LoVo (cell line): ENCODE measurements at places on chromosomes 1 and 21.
A peak's percentile ranks its signal among the peaks of the same experiment; 100 is the strongest.

DNA sequence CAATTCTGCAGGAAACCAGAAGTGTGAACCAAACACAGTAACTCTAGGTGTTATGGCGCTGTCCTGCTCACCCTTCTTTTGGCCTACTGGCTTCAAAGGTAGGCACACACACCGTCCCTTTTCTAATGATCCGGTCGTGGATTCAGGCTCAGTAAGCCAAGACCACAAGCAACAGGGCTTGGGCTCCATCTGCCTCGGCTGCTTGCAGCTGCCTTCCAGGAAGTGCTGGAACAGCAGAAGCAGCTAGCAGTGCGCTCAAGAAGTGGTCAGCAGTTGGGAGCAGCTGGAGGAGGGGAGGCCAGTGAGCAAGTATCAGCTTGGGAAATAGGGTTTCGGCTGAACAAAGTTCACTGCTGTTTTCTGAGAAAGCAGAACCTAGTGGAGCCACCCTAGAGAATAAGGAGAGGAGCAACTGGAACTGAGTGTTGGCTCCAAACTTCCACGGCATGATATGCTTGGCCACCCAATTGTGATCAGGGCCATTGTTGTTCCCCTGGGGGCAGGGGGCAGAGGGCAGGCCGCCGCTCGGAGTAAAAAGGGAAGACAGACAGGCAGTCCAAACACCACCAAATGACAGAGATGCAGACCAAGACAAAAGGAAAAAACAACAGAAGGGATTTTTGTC, 173.4 kb downstream of the TOMM20 start:
- no peak for DNase-seq

DNA sequence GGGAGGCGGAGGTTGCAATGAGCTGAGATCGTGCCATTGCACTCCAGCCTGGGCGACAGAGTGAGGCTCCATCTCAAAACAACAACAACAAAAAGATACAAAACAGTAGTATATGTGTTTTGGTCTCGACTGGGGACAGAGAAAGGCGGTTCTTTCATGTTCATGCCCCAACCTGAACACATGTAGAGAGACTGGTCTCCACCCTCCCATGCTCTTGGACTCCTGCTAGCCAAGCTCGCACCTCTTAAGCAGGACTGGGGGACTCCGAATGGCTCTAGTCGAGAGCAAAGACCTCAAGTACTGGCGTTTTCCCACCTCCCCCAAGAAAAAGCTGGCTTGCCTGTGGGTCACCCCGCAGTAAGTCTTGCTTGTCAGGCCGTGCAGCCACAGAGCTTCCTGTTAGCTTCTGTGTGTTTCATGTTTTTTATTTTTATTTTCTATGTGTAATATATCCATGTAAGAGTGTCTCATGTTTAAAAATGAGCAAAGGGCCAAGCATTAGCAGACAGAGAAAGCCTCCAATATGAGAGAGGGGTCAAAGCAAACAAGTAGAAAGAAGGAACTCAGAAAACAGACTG, 91.6 kb downstream of the SCCPDH start:
- no peak for DNase-seq

GRCh38 chr1:219660666-219661463, 48.0 kb upstream of the ZC3H11B start:
- DNase-seq = peak; percentile 22

- no peak for DNase-seq
Observed at GRCh38 chr1:196685506-196685905, 33.7 kb downstream of the CFH start.
